ENCODE measurements at places on chromosomes 7 and 10. TPM values are rescaled to one million over a fixed set of nuclear protein-coding genes. Genes with fewer than 3 reads are reported as not detected.
A peak's percentile ranks its signal among the peaks of the same experiment; 100 is the strongest.

- DNase-seq = no peak
- H3K27ac ChIP-seq = peak overlapping the region; percentile 4
- H3K36me3 ChIP-seq = no peaks in the 10 kb centered on the region
- peaks cover 12% of the 10 kb centered on the region for H3K4me1 ChIP-seq
- H3K4me3 ChIP-seq = no peak overlapping the region
Observed at GRCh38 chr10:48444266-48444665, 137.8 kb downstream of the MAPK8 start.

DNA sequence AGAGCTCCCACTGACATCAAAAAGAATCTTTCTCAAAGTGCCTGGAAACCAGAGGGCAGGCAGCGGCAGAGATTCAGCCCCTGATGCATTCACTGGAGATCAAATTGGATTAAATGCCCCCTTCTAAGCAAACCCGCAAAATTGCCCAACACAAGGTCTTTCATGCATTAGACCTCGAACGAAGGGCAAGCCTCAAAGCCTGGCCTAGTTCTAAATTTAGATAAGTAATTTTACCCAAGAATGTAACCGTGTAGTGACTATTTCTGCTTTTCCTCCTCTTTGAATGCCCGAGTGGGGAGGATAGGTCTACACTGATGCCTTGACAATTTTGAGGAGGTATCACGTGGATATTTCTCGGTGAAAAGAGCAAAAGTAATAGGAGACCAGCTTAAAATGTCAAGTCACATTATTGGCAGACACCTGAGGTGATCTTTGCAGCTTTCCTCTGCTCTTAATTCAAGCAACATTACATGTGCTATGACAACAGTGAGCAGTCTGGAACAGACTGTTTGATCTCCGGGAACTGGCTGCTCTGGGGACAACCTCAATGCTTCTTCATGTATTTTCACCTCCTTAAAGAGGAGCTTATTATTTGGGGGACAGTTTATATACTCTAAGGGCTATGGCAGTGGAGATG, 1263.5 kb upstream of the AUTS2 start:
- no peak for DNase-seq
- no peak overlapping the region for H3K27ac ChIP-seq
- peaks cover 10% of the 10 kb centered on the region for H3K4me1 ChIP-seq
- H3K4me3 ChIP-seq = no peak overlapping the region
- H3K36me3 ChIP-seq = no peaks in the 10 kb centered on the region
- peaks cover 2% of the 10 kb centered on the region for H3K27me3 ChIP-seq

DNA sequence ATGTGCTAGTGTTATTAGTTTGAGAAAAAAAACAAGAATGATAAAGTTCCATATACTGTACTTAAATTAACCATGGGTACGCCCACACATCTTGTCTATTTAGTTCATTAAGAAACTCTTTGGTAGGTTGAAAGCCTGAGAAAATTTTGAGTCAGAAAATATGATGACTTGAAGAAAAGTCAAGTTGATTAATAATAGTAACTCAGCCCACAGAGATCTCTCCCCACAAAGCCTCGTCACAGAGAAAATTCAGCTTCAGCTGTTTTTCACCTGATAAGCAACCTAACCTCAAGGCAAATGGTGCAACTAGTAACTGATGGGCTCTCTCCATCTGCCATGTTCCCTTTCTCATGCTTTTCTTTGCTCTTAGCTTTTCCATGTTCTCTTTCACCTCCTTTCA, 1021.6 kb downstream of the GATA3 start:
- no peaks in the 10 kb centered on the region for H3K4me1 ChIP-seq
- DNase-seq = no peak
- H3K4me3 ChIP-seq = no peak overlapping the region
- H3K27ac ChIP-seq = no peak overlapping the region
- H3K27me3 ChIP-seq = peaks cover 4% of the 10 kb centered on the region
- no peaks in the 10 kb centered on the region for H3K36me3 ChIP-seq

Gene EPHA1
- not detected for total RNA-seq

Gene ZPBP
- not detected for total RNA-seq
